ENCODE measurements at places on chromosomes 11 and 22.

DNA sequence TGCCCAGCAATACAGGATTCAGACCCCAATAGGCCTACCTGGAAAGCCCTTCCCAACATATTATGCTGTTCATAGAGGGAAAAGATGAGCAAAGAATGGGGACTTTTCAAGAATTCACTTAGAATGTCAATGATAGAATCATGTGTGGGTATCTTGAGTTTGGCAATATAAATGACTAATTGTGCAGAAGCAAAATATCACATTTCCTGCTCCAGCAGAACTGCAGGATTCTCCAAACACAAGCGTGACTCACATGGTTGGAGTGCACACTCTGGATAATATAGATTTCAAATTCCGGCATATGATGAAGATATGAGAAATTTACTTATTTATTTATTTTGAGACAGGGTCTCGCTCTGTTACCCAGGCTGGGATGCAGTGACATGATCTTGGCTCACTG lies 12.5 kb upstream of the APOL5 start:
- DNase-seq, result no peak

GRCh38 chr11:76148231-76148630 lies 58.1 kb downstream of the WNT11 start:
- no peak for DNase-seq

- no peak for DNase-seq
Measured at GRCh38 chr22:28054819-28055208, 135.8 kb upstream of the PITPNB start.

- no peak for DNase-seq
Measured at GRCh38 chr11:78699609-78700135, 125.0 kb upstream of the NARS2 start.

- no peak for DNase-seq
Measured at GRCh38 chr11:115425250-115425649, 79.0 kb downstream of the CADM1 start.

DNA sequence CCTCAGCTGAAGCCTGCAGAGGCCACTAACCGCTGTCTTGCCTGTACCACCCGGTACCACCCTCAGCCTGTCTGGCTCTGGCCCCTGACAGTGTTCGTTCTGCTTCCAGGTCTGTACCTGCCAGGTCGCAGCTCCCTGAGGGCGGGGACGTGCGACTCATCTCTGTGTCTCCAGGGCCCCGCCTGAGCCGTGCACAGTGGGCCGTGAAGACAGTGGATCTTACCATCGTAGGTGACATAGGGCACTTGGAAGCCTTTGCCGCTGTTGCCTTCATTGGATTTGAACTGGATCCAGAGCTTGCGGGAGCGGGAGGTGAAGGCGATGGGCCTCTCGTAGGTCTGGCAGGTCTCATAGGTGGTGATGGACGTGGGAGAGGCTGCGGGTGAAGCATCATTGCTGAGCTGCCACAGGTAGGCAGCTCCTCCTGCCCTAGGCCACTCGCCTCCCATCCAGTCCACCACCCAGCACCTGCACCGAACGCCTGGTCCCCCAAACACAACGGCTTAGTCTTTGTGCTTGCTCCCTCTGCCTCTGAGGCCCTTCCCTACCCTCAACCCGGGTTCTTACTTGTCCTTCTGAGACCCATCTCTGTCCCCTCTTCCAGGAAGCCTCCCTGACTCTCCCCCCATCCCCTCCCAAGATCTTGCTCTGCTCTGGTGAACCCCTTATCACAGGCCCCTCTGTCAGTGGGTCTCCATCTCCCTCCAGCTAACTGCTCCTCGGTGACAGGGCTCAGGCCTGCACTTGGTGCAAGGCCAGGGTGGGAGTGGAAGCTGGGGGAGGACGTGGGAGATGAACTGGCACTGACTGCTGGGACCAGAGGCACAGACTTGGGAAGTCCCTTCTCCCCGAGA lies 21.1 kb upstream of the TTLL12 start:
- no peak for DNase-seq

DNA sequence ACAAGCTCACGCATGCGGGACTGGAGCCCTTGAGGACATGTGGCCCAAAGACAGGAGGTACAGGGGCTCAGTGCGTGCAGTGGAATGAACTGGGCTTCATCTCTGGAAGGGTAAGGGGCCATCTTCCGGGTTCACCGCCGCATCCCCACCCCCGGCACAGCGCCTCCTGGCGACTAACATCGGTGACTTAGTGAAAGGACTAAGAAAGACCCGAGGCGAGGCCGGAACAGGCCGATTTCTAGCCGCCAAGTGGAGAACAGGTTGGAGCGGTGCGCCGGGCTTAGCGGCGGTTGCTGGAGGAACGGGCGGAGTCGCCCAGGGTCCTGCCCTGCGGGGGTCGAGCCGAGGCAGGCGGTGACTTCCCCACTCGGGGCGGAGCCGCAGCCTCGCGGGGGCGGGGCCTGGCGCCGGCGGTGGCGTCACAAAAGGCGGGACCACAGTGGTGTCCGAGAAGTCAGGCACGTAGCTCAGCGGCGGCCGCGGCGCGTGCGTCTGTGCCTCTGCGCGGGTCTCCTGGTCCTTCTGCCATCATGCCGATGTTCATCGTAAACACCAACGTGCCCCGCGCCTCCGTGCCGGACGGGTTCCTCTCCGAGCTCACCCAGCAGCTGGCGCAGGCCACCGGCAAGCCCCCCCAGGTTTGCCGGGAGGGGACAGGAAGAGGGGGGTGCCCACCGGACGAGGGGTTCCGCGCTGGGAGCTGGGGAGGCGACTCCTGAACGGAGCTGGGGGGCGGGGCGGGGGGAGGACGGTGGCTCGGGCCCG lies at the start of gene MIF:
TSS of gene MIF (plus strand) at position 439 of the 765 bp plus-strand sequence. CDS start at position 531, 92 bp downstream.
- peak; percentile 99 for DNase-seq

DNA sequence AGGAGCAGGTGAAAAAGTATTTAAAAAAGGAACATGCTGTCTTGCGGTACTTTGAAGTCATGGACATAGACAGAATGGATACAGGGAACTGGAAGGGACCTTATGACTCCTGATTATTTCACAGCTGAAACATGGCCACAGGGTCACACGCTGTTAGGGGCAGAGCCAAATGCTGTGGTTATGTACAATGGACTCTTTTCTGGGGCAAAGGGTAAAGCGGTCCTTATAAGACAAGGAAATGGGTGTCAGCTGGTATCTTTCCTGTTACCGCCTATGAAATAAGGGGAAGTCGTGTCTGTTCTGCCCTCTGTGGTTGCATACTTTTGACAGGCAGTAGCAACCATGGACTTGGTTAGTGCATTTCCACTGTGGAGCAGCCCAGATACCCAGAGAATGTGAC lies 12.8 kb upstream of the ST14 start:
- no peak for DNase-seq

DNA sequence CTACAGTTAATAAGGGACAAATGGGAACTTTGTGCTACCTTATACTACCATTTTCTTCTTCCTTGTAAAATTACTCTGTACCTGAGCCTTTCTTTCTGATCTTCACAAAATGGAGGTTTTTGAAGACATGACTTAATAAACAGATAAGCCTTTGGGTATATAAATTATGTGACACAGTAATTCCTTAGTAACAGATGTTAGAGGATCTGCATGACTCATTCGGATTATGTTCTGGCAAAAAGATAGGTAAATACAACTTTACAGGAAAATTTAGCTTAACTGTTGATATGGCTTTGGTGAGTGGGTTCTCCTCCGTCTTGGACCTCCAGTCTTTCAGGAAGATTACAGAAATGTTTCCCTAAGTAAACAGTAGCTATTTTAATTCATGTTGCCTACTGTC lies 61.8 kb downstream of the BID start:
- no peak for DNase-seq

DNA sequence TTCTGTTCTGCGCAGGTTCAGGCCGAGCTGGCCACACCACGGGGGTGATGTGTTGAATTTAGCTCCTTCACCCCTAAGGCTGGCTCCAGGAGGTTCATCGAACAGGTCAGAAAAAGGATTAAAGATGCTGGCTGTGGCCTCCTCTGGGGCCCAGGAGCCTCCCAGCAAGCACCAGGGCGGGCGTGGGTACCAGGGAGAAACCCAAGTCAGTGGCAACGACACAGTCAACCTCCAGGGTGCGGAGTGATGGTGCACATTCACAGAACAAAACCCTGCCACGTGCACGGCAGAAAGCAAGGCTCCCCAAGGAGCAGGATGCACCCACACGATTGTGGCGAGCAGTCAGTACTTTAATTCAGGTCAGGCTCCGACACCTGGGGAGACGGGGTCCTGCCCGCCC lies 10.8 kb downstream of the C11orf24 start:
- no peak for DNase-seq

DNA sequence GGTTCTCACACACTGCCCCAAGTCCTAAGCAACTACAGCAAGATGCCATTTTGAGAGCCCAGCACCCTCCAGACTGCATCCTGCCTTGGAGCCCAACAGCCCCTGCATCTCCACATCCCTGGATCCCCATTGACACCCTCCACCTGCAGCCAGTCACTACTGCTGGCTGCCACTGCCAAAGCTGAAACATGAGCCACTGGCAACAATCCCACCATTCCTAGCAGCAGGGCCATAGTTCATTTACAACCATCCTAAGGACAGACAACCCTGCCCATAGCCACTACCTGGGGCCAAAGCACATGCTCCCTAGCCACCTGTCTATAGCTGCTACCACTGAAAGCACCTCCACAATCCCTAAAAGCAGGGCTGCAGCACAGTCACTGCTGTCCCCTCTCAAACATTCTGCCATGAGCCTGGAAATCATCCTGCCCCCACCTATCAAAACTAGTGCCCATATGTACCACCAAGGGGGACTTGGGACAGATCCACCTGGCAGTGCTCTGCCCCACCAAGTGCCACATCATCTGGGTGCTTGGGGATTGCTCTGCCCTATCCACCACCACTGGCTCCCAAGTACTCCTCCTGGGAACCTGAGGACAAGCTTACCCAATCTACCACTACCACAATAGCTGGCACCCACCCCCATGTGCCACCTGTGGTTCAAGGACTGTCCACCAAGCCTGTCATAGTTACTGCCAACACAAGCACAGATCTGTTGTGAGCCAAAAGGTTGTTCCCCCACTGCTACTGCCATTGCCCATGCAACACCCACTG lies 138.8 kb upstream of the SOX6 start:
- DNase-seq, result no peak

DNA sequence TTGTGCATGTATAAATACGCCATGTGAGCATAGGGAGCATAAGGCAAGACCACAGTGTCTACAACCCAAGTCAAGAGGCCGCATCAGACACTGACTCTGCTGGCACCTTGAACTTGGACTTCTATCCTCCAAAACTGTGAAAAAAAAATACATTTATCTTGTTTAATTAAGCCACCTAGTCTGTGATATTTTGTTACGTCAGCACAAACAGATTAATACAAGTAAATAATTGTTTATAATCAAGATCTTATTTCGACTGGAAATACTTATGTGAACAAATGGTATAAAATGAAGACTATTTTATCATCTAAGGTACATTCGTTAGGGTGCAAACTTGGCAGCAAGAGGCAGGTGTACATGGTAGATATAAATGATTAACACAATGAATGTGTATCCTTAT lies 599.3 kb upstream of the LRRC4C start:
- no peak for DNase-seq

DNA sequence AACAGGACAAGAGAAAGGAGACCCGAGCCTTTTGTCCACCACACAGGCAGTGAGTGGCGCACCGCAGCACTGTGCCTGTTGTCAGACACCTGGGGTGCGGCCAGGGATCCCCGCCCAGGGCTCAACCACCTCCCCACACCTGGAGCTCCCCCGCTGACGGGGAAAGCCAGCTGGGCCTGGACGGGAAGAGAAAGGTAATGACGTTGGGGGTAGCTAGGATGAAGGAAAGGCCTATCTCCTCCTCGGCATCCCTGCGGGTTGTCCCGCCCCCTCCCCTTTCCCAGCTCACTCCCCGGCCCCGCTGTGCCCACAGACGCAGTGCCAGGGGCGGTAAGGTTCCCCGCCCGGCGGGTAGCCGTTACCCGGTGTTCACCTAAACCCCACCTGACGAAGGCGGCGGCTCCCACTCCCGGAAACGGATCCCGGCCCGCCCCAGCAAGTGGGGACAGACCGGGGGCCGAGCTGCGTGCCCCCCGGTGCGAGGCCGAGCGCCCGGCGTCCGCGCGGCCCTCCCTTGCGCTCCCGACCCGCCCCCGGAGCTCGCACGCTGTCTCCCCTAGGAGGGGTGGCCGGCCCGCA lies 495 bp downstream of the HYOU1 start:
- DNase-seq, result peak; percentile 67

- no peak for DNase-seq
Measured at GRCh38 chr11:121268581-121268980, 24.0 kb upstream of the SC5D start.

- DNase-seq, result no peak
Measured at GRCh38 chr11:57202281-57202680, 20.5 kb downstream of the LRRC55 start.

DNA sequence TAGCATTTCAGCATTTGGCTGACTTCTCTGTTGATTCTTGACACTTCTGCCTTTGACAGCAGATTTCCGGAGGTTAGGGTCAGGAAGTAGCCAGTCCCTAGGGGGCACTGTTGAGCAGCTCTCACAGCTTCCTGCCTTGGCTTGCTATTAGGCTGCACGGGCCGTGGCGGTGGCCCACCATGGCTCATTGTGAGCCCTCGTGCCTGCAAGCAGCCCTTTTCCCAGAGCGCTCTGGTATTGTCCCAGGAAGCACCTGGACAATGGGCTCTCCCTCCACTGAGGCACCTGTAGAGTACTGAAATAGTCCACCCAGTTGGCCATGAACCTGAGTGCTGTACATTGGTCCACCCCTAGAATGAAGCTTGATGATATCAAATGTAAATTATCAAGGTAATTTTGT lies 100.2 kb upstream of the GAL start:
- peak; percentile 51 for DNase-seq

DNA sequence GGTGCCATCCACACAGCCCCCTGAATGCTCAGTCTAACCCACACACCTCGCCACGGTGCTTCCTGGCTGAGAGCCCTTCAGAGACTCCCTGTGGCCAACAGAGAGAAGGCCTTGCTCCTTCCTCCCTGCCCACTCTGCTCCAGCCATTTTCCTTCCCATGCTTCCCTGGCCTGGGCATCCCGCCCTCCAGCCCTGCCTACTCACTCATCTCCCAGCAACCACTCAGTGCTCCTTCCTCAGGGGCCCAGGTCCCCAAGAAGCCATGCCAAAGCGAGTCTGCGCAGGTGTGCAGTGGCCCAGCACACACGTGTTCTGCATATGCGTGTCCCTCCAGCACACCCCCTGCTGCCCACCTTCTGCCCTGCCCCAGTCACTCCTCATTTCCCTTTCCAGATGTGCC lies 56.4 kb downstream of the NECTIN1 start:
- DNase-seq, result no peak

GRCh38 chr11:45844822-45845578 lies 2.3 kb upstream of the CRY2 start:
- no peak for DNase-seq

- DNase-seq, result no peak
Measured at GRCh38 chr11:119172513-119172912, 4.0 kb downstream of the NLRX1 start.

DNA sequence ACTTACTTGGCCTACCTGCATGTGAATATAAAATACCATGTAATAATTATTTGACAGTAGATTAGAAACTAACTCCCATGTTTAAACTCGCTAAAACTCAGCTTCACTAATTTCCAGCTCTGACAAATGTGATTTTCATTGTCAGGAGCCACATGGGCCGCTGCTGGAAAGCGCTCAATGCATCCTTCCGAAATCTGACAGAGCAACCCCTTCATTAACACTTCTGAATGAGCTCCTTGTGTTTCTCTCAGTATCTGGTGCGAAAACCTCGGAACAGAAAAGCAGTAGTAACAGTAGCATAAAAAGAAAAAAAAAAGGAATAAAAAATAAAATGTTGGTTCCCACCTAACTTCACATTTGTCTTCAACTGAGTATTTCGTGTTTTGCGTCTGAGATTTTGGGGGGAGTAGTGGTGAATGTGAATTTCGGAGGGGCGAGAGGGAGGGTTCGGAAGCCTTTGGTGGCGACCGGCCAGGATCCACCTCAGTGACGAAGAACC lies 710 bp downstream of the MTCH2 start:
- no peak for DNase-seq

Data from stimulated activated effector memory CD8-positive, alpha-beta T cell treated with anti-CD3 and anti-CD28 coated beads, Interleukin-12 subunit alpha, Interleukin-12 subunit beta, amount 100 ng/mL, for 72 hours (primary cell).